Sigmoid colon (tissue), 7 donors: ENCODE measurements at places on chromosomes 3 and 15. TPM values are rescaled to one million over a fixed set of nuclear protein-coding genes. Genes with fewer than 3 reads are reported as not detected.

GRCh38 chr3:51874889-51875288, 512 bp downstream of the IQCF5 start:
- DNase-seq, result no peak
- H3K27ac ChIP-seq, result no peak overlapping the region

DNA sequence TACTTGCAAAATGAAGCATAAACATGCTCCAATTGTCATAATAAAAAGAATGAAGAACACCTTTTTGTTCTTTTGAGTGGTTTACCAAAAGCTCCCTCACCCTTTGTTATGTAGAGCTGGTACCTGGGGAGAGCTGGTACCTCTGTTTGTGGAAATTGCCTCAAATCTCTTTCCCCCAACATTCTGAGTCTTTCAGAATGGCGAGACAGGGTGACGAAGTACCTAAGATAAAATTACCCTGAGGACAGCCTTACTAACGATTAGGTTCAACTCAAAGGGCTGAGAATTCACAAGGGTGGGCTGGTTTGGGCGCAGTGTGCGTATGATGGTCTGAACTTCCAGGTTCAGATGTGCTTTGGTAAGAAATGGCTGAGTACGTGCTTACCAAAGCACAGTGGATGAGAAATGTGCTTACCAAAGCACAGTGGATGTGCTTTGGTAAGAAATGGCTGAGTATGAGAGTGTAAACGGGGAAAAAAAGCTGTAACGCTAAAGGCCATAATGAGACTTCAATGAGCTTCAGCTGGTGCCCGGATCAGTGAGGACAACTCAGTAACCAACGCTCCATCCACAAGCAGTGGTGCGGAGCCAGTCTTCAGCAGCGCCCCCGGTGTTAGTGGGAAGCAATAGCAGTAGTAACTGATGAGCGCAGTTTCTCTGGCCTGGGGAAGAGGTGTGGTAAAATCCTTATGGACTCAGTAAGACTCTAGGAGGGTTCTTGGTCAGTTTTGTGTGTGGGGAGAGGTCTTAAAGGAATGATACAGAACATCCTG, 72.3 kb upstream of the LRIG1 start:
- no peak for DNase-seq
- H3K4me1 ChIP-seq, result no peaks in the 10 kb centered on the region
- H3K36me3 ChIP-seq, result no peaks in the 10 kb centered on the region
- no peak overlapping the region for H3K4me3 ChIP-seq
- H3K27me3 ChIP-seq, result no peaks in the 10 kb centered on the region

DNA sequence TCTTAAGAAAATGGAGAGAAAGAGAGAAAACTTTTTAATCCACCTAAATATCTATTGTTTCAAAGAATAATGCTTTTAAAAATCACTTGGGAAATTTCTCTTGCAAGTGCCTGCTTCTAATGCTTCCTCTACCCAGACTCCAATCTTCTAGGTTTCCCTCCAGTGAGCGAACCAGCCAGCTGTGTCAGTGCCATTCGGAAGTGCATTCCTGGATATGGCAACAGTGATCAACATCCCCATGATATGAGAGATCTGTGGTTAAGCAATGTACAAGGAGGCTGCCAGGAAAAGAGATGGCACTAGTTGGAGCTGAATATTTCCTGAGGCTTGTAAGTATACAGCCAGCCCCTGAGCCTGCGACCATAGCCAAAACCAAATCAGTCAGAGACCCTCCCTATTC, 53.3 kb upstream of the KCNMB2 start:
- H3K36me3 ChIP-seq, result no peaks in the 10 kb centered on the region
- no peak overlapping the region for H3K4me3 ChIP-seq
- H3K27ac ChIP-seq, result no peak overlapping the region
- no peak for DNase-seq
- H3K27me3 ChIP-seq, result no peaks in the 10 kb centered on the region
- H3K4me1 ChIP-seq, result no peaks in the 10 kb centered on the region

The SLC38A3 gene
- total RNA-seq, result not detected

- no peak overlapping the region for H3K27ac ChIP-seq
- no peaks in the 10 kb centered on the region for H3K36me3 ChIP-seq
- no peaks in the 10 kb centered on the region for H3K4me1 ChIP-seq
- no peak overlapping the region for H3K4me3 ChIP-seq
- DNase-seq, result no peak
Measured at GRCh38 chr3:8200996-8201395, 300.6 kb upstream of the LMCD1 start.
